CD4-positive, alpha-beta T cell (primary cell): ENCODE measurements at places on chromosomes 11 and 22.

GRCh38 chr11:131802440-131803115, 432.2 kb downstream of the NTM start:
- DNase-seq, result no peak

DNA sequence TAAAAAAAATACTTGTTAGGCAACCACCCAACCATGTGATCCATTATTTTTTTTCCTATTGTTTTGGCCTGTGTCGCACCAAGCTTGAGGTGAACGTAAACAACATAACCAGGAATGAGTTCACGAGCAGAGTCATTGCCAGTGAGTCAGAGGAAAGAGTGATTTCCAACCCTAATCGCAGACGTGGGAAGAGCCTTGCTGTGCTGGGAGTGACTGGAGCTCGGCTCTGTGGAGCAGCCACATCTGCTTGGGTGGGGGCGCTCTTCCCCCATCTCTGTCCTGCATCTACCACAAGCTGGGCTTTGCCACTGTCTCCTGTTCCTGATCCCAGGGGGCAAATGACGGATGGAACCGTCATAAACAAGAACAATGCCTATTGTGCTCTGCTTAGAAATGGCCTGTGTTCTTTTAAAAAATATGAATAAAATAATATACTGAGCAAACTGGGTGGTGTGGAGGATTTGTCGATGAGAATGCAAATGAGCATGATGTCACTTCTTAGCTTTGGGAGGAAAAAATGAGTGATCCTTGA, 210.0 kb downstream of the KIRREL3 start:
- DNase-seq, result no peak

DNA sequence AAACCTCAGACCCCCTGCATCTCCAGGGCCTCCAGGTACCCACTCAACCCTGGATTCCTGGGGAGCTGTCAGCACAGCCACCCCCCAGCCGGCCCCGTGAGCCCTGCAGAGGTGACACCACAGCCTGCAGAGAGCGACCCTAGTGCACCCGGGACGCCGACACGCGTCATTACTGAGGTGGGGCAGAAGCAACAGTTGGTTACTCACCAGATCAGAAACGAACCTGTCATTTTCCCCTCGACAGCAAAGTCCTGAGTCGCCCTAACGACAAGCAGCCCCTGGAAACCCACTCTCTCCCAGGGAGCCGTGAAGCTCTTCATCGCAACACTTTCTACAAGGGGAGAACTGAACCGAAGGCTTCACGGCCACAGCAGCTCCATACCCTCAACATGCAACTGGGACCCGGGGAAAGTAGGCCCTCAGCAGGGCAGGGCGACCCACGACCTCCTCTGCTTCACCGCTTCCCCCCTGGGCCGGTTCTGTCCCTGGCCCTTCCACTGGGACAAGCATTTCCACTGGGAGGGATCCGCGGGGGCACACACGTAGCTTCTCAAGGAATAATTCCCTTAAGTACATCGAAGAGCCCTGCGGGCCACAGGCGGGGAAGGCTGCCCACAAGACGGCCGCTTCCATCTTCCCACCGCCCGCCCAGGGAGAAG, 1.6 kb downstream of the BRD1 start:
- DNase-seq, result peak; percentile 66

- no peak for DNase-seq
Observed at GRCh38 chr11:120399307-120399706, 63.1 kb downstream of the ARHGEF12 start.

DNA sequence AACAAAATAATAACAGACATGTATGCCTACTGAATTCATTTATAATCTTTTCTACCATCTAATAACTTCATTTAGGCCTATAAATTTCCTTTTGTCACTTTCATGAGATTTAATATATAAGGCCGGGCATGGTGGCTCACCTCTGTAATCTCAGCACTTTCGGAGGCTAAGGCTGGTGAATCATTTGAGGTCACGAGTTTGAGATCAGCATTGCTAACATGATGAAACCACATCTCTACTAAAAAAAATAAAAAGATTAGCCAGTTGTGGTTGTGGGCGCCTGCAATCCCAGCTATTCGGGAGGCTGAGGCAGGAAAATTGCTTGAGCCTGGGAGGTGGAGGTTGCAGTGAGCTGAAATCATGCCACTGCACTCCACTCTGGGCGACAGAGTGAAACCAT, 14.2 kb upstream of the NTM start:
- no peak for DNase-seq

DNA sequence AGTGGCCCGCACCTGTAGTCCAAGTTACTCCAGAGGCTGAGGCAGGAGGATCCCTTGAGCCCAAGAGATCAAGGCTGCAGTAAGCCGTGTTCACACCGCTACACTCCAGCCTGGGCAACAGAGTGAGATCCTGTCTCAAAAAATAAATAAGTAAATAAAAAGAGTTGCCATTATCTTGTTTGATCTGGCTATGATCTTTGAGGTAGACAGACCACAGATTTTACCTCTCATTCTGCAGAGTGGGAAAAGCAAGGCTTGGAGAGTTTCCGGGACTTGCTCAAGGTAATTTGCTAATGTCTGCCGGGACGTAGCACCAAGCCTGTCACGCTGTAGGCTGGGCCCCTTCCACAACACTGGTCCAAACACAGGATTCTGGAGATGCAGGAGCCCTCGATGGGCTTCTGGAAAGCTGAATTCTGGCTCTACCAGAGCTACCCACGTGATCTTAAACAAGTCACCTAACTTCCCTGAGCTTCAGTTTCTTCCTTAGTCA, 6.8 kb downstream of the GRAP2 start:
- DNase-seq, result no peak

DNA sequence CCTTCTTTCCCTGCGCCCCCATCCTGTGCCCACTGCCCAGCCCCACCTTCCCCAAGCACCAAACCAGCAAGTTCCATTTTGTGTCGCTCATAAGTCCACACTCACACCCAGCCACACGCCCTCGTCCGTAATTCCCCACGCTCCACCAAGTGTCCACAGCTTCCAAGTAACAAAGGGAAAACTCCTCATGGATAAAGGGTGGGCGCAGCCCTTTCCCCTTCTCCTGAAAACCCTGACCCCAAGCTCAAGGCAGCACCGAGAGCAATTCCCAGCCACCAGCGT, 458 bp downstream of the FXYD6 start:
- peak; percentile 11 for DNase-seq

GRCh38 chr11:109405671-109406070, 16.3 kb upstream of the C11orf87 start:
- no peak for DNase-seq

GRCh38 chr11:118870396-118871343, 13.0 kb upstream of the CXCR5 start:
- no peak for DNase-seq
